ENCODE measurements at places on chromosomes 12 and 14.

- DNase-seq, result no peak
Observed at GRCh38 chr12:116466536-116466935, 92.6 kb upstream of the MAP1LC3B2 start.

DNA sequence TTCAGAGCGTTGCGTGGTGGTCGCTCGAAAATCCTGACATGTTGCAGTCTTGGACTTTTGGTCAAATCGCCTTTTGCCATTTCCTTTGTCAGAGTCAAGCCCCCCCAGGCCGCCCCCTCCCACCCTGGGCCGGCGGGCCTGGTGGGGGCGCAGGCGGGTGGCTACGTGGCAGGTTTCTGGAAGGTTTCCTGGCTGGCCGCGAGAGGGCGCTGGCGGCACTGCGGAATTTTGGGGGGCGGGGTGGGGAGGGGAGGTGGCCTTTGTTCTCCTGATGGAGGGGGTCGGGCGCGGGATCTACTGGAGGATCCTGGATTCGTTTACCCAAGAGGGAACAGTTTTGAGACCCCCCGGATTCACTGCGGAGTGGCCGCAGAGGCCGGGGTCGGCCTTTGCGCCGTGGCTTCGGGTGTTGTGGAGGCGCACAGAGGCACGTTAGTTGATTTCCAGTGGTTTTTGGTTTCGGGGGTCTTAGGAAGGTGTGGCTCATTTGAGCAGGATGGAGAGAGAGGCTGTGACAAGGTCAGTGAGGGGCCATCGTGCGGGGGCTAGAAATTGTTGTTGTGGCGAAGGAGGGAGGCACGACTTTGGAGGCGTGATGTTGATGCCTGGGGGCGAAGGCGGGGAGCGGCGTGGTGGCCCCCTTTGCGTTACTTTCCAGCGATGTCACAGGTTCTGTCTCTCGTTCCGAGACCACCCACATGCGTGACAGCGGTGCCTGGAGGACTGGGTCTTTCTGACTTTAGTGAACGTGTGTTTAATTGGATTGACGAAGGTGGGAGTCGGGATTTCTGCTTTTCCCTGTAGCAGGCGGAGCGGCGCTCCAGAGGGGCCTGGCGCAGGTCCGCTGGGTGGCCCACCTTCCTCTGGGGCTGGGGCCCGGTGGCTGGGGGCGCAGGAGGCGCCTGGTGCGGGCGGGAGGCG lies 1.4 kb downstream of the MEG3 start:
- DNase-seq, result no peak

DNA sequence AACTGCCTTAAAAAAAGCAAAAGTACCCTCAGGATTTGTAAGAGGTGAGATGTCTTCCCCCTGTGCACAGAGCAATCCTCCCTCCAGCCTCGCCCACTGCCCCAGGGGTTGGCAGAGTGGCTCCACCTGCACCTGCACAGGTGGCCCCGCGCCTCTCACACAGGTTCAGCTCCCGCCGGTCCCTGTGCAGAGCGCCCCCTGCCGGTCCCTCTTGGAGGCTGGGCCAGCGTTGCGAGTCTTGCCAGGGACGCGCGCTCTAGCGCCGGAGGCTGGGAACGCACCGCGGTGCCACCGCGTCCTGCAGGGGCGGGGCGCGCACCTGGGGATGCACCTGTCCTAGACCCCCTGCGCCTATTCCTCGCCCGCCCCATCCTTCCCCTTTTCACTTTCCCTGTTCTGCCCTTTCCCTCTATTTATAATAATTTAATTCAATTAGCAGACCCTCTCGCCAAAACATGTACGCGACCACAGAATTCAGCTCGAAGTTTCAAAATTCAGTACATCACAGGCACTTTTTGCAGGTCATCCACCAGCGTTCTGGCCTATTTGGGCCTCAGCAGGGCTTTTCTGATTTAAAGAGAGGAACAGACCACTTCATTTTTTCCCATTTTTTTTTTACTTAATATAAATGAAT lies 618.6 kb downstream of the AACS start:
- no peak for DNase-seq

GRCh38 chr12:51901121-51901817 lies 6.0 kb upstream of the ACVRL1 start:
- no peak for DNase-seq

GRCh38 chr12:121668750-121669520 lies 519 bp downstream of the MORN3 start:
- DNase-seq, result no peak

DNA sequence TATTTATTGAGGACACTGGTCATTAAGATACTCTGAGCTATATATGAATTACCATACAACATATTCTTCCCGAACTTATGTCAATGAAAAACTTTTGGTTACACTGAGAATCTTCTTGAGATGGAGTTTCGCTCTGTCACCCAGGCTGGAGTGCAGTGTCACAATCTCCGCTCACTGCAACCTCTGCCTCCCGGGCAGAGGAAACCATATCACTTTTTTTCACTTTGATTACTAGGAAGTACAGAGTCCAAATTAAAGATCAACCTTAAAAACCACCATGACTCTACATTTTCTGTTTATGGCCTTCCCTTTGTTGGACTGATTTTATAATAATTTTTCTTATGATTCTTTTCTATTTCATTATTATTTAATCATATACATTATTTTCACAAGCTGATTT lies 336.5 kb downstream of the FSCB start:
- no peak for DNase-seq

DNA sequence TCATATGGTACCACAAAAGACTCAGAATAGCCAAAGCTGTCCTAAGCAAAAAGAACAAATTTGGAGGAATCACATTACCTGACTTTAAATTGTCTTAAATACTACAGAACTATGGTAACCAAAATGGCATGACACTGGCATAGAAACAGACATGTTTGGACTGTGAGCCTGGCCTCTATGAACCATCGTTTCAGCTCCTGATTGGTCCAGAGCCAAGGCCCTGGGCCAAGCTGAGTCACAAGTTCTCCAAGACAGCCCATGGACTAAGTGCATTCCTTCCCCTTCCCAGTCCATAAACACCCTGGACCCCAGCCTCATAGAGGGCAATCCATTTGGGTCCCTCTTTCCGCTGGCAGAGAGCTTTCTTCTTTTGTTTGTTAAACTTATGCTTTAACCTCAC lies 12.1 kb upstream of the PRR4 start:
- DNase-seq, result no peak

- DNase-seq, result no peak
Observed at GRCh38 chr14:29161593-29161992, 395.0 kb downstream of the FOXG1 start.

DNA sequence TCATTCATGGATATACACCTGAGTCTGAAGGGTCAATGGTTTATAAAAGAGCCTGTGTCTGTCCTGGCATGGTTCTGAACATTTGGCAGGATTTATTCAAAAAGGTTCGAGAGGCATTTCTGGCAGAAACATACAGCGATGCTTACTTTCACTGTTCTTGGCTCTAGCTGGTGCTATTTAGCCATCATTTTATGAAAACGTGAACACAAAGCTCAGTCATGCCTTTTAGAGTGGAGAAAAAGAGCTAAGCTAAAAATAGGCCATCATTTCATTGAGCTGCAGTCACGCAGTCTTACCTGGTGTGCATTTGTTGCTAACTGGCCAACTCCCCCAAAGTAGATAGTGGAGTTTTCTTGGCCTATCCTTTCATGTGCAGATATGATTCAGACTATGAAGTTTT lies 1209.5 kb downstream of the SLC16A7 start:
- DNase-seq, result no peak

GRCh38 chr14:55609681-55610080 lies 29.7 kb downstream of the KTN1 start:
- DNase-seq, result no peak

- no peak for DNase-seq
Observed at GRCh38 chr14:44149597-44149996, 357.5 kb downstream of the FSCB start.

- peak; percentile 40 for DNase-seq
Observed at GRCh38 chr12:101876861-101877805, at the start of gene DRAM1. Gene DRAM1, plus strand, starts transcription at chr12:101877580. Its CDS starts 210 bp downstream, at chr12:101877790.

DNA sequence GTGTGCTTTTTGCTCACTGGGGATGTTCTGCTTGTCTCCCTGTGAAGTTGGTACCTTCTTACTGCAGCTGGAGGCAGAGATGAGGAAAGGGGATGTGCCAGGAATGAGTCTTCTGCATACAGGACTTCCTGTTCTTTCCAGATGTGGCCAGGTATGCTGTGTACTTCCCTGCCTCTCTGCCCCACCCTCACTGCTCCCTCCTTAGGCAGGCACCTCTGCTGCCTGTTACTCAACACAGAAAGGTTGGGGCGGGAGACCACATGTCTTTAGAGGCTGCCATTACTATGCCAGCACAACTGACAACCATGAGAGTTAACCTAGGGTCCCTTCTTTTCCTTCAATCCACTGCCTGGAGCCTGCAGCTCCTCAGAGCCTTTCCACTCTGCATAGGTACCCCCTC lies 2.0 kb upstream of the OAS3 start:
- DNase-seq, result no peak

DNA sequence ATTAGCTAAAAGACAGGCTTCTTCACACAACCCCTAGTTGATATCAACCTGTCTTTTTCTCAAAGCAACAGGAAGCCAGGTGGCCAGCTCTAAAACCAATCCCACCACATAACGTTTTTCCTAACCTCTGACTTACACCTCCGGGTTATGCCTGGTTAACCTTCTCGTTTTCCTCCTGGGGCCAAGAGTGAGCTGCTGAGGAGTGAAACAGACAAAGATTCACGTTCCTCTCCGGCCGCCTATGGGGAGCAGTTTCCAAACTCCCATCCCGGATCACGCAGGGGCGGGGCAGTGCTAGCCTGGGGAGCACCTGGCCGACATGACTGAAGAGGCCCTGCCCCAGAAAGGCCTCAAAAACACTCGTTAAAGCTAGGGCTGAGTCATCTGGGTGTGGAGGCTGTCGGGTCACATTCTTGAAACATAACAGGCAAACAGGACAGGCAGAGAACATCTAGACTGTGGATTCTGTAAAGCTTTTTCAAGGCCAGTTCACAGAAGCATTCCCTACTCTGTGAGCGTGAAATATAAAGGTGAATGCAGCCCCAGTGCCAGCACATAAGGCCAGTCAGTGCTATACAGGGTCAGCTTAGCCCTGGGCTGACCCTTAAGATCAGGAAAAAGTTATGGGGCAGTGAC lies 25.9 kb upstream of the LGALS3 start:
- DNase-seq, result no peak

DNA sequence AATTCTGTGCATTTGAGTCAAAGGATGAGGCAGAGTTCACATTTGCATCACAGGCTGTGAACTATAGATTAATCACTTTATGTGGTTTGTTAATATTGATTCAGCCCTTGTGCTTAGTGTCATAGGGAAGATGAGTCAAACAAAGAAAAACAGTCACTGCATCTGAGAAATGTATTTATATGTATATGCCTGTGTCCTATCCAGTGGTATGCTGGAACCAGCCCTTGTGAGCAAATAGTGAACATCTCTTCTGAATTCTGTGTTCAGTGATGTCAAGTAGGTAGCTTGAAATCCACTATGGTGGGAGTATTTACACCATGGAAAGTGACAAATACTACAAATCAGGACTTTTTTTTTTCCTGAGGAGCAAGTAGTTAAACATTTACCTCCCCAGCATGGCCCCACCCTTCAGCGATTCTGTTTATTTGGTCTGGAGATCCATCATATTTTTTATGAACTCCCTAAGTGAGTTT lies 128.5 kb downstream of the HMGA2 start:
- no peak for DNase-seq

DNA sequence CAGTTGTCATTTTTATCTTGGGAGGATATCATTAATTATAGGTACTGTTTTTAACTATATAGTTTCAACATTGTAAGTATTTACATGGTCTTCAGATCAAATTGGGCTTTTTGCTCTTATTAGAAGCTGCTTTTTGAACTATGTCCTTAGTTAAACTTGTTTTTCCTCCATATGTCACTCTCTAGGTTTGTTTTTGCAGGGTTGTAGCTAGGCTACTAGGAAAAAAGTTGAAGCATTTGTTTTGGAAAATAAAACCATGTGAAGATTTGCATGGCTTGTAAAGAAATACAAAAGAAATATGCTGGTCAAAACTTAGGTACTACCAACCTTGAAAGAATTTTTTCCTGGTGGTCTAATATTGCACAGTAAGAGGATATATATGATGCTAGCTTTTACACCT lies 3.4 kb downstream of the ARID2 start:
- DNase-seq, result no peak

- DNase-seq, result no peak
Observed at GRCh38 chr12:9880532-9881078, 684 bp upstream of the KLRF2 start.

DNA sequence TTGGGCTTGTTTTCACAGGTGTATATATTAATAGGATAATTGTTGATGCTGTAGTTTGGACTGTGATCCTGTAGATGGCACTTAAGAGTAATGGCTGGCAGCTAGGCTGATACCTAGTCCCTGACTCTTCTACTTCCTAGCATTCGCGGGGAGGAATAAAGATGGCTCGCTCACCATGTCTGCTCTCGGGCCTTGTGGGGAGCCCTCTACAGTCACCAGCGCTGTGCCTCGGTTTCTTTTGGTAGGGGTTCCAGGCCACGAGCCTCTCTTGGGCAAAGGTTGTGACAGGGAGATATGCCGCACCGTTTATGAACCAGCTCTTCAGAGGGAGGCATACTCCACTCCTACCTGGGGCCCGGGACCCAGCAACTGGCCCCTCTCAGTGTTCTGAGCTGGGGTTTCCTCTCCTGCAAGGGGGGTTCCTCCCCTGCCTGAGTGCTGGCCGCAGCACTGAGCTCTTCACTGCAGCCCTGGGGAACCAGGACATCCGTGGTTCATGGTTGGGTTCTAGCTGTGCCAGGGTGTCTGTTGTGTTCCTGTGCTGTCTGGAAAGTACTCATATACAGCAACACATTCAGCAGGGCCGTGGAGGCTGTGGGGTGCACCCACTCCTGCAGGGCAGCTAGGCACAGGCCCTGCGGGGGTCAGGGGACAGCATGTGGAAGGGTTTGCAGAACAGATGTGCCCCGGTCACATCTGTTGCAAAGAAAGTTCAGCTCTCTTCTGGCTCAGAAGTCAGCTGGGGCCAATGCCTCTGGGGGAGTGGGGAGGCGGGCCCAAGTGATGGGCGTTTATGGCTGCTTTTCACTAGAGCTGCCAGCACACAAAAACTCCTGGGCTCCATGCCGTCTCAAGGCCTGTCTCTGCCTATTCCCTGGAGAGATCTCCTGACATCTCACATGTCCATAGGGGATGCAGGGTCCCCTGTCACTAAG lies 147.9 kb downstream of the PPFIA2 start:
- DNase-seq, result no peak

DNA sequence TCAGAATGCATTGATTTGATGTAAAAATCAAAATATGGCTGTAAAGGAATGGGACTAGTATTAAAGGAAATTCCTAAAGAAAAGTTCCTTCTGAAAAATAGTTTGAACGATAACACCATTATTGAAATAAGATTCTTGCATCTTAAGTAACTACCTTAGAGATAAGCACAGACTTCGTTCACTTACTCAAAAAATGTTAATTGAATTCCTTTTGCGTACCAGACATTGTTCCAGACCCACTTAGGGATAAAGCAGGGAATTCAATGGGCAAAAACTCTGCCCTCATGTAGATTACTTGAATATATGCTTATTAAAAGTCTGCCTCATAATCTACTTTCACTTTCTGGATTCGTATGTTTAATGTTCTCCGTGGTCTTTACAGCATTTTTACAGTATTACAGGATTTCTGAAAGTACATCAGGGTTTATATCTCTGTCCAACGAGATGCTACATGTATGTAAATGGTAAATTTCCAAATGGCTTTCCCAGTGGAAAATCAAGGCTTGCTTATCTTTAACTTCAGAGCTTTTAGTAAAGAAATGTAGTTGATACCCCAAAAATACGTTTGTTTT lies 213.7 kb downstream of the GXYLT1 start:
- DNase-seq, result no peak

Measured in stimulated activated CD4-positive, alpha-beta T cell treated with anti-CD3 and anti-CD28 coated beads, Interleukin-1b, Interleukin-23, amount 100 ng/mL, for 1 hour (primary cell).